ENCODE measurements at places on chromosomes 13 and 19. TPM values are rescaled to one million over a fixed set of nuclear protein-coding genes. Genes with fewer than 3 reads are reported as not detected.
A peak's percentile ranks its signal among the peaks of the same experiment; 100 is the strongest.

The FAM216B gene
- total RNA-seq = not detected

DNA sequence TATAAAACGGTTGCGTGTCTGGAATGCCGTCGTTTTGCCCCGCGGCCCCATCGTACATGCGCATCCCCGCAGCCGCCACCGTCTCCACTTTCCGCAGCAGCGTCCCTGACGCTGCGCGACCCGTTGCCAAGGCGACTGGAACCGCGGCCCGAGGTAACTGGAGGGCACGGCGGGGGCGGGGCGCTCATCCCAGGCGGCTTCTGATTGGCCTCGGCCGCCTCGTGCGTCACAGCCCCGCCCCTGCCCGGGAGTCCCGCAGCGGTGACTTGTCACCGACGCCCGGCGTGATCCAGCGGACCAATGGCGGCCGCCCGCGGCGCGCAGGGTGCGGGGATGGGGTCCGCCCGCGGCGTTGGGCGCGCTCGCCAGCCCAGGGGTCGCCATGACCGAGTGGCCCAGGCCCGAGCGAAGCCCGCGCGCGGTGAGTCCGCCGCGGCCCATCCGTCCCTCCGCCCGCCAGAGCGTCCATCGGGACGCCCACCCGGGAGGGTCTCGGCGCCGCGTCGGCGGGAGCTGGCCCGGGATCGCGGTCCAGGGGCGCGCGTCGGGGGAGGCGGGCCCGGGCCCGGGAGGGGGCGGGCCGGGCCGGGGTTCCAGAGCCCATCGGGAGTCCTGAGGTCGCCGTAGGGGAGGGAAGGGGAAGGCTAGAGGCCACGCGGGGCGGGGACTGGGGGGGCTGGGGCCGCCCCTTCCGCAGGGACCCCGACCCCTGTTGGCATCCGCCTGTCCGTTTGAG is at the start of gene ZSCAN1:
Gene ZSCAN1 (plus strand): TSS at position 285 of the 736 bp plus-strand sequence. CDS start 3,812 bp downstream, outside the sequence.
- DNase-seq = peak; percentile 15
- H3K27ac ChIP-seq = no peak within 1 kb of the TSS
- no peaks in the 10 kb centered on the region for H3K4me1 ChIP-seq
- H3K36me3 ChIP-seq = no peaks in the 10 kb centered on the region
- H3K27me3 ChIP-seq = no peaks in the 10 kb centered on the region

DNA sequence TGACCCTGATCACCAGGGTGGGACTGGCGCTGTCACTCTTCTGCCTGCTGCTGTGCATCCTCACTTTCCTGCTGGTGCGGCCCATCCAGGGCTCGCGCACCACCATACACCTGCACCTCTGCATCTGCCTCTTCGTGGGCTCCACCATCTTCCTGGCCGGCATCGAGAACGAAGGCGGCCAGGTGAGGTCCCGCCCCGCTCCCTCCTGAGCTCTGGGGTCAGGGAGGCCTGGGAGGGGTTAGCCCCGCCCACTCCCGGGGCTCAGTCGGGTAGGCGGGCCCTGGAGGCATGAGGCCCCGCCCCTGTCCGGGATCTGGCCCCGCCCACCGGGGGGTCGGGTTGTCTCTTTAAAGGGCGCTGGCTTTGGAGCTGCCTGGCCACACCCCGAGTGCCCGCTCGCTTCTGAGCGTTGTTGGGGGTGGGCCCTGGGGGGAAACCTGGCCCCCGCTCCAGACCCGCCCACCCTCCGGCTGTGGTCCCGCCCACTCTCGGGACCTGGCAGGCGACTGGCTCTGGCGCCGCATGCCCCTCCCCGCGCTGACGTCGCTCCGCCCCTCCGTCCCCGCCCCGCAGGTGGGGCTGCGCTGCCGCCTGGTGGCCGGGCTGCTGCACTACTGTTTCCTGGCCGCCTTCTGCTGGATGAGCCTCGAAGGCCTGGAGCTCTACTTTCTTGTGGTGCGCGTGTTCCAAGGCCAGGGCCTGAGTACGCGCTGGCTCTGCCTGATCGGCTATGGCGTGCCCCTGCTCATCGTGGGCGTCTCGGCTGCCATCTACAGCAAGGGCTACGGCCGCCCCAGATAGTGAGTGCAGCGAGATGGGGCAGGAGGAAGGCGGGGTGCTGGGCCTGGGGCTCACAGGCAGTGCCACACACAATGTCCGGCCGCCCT is 13.1 kb downstream of the DDX39A start:
- H3K4me1 ChIP-seq = no peaks in the 10 kb centered on the region
- peak; percentile 93 for DNase-seq
- no peak overlapping the region for H3K4me3 ChIP-seq
- peaks cover 19% of the 10 kb centered on the region for H3K36me3 ChIP-seq
- no peak overlapping the region for H3K27ac ChIP-seq

The OR4F17 gene
- not detected for total RNA-seq

The KLK7 gene
- not detected for total RNA-seq

The CGB1 gene
- not detected for total RNA-seq

The BLOC1S3 gene
- 17.4 TPM for total RNA-seq

DNA sequence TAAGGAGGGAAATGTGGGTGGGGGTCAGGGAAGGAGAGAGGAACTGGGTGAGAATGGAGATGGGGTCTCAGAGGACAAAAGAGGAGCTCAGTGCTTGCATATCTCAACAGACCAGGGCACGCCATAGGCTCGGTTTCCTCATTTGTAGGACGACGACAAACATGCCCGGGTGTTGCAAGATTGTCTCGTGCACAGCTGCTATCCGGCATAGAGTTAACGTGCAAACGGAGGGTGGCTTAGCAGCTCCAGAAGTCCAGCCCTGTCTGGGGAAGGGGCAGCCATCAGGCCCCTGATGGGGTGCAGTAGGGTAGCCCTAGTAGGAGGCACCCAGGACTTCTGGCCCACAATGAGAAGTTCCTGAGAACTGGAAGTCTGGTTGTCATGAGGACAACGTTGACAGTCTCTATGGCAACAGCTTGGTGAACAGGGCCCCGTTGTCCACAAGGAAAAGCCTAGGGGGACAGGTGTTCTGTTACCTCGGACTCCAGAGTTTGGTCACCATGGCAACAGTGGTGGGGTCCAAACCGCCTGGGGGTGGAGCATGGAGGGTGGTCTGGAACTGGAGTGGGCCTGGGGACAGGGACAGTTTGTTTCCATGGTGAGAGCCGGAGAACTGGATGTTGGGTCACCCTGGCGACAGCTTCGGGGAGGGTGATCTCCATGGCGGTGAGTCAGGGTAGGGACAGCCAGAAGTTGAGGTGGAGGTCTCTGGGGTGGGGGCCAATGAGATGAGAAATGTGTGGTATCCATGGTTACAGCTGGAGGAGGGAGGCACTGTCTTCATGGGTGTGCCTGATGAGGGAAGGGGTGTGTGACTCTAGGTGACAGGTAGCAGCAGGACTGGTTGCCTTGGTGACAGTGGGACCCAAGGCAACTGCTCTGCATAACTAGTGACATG is 16.8 kb downstream of the TM6SF2 start:
- DNase-seq = no peak
- no peaks in the 10 kb centered on the region for H3K4me1 ChIP-seq
- H3K27me3 ChIP-seq = peaks cover 11% of the 10 kb centered on the region
- H3K4me3 ChIP-seq = no peak overlapping the region
- H3K36me3 ChIP-seq = no peaks in the 10 kb centered on the region

- peaks cover 22% of the 10 kb centered on the region for H3K4me1 ChIP-seq
- H3K27ac ChIP-seq = peak overlapping the region; percentile 47
- no peaks in the 10 kb centered on the region for H3K36me3 ChIP-seq
- no peaks in the 10 kb centered on the region for H3K27me3 ChIP-seq
These were observed 1.3 kb upstream of the BSG start for GRCh38 chr19:570937-571565.

The TYROBP gene
- total RNA-seq = not detected

The KLK4 gene
- total RNA-seq = not detected

The ZNF729 gene
- total RNA-seq = not detected

- peaks cover 18% of the 10 kb centered on the region for H3K4me1 ChIP-seq
- no peak overlapping the region for H3K4me3 ChIP-seq
- H3K36me3 ChIP-seq = peaks cover 3% of the 10 kb centered on the region
- H3K27me3 ChIP-seq = no peaks in the 10 kb centered on the region
These were observed 2.5 kb downstream of the FTL start for GRCh38 chr19:48967346-48968178.

GRCh38 chr13:105960326-105960725 is 575.1 kb downstream of the EFNB2 start:
- H3K27me3 ChIP-seq = no peaks in the 10 kb centered on the region
- no peaks in the 10 kb centered on the region for H3K36me3 ChIP-seq
- H3K4me1 ChIP-seq = no peaks in the 10 kb centered on the region

DNA sequence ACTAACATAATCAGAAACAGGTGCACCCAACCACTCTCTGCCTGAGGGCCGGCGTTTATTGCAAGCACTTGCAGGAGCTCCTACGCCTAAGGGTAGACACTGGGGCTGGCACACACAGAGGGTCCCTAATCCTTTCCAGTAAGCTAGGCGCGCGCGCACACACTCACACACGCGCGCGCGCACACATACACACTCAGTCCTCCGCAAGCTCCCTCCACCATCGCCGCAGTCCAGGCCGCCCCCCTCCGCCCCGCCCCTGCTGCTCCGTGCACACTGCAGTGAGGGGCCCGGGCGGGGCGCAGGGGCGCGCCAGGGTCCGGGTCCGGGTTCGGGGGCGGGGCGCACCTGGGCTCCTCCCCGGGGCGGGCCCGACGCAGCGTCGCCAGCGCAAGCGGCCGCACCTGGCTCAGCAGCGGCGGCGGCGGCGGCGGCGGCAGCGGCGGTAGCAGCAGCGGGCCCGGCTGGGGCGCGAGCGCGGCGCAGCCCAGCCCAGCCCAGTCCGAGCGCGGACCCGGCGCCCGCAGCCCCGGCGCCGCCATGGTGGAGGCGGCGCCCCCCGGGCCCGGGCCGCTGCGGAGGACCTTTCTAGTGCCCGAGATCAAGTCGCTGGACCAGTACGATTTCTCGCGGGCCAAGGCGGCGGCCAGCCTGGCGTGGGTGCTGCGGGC is at the start of gene CAMSAP3:
Gene CAMSAP3 (plus strand): TSS at position 398 of the 668 bp plus-strand sequence. CDS start 140 bp downstream, at position 538.
- H3K4me3 ChIP-seq = peak within 1 kb of the TSS; percentile 31
- H3K27me3 ChIP-seq = peaks cover 25% of the 10 kb centered on the region
- H3K27ac ChIP-seq = no peak within 1 kb of the TSS

DNA sequence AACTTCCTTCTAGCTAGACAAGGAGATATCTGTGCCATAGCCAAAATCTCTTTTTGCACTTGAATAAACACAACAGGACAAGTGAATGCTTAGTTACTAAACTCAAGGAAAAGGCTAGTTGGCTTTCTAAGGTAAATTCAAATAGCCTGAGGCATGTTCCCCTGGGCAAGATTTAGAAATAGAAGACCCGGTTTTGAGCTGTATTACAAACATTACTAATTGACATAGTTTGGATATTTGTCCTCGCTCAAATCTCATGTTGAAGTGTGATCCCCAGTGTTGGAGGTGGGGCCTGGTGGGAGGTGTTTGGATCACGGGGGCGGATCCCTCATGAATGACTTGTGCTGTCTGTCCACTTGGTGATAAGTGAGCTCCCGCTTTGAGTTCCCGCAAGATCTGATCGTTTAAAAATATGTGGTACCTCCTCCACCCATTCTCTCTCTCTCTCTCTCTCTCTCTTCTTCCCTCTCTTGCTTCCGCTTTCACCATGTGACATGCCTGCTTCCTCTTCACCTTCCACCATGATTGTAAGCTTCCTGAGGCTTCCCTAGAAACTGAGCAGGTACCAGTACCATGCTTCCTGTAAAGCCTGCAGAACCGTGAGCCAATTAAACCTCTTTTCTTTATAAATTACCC is 3.9 kb upstream of the KBTBD6 start:
- no peak for DNase-seq
- H3K4me1 ChIP-seq = peaks cover 8% of the 10 kb centered on the region
- no peaks in the 10 kb centered on the region for H3K27me3 ChIP-seq

DNA sequence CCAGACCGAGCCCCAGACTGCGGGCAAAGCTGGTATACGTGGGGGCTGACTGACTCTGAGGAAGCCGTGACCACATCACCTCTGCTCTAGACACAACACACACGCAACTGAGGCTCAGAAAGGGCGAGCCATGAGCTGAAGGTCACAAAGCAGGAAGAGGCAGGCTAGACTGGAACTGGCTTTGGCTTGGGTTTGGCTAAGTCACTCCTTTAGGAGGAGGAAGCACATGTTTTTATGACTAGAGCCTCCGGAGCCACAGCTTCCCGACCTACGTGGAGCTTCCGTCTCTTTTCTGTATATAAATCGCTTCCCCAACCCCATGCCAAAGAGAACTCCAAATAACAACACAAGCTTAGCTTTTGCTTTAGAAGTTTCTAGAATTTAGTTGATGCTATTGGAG is 48.0 kb downstream of the RFX2 start:
- no peaks in the 10 kb centered on the region for H3K27me3 ChIP-seq
- peak overlapping the region; percentile 7 for H3K4me3 ChIP-seq
- DNase-seq = peak; percentile 99
- peaks cover 77% of the 10 kb centered on the region for H3K4me1 ChIP-seq
- H3K27ac ChIP-seq = peak overlapping the region; percentile 100

The THSD8 gene
- 13.2 TPM for total RNA-seq

DNA sequence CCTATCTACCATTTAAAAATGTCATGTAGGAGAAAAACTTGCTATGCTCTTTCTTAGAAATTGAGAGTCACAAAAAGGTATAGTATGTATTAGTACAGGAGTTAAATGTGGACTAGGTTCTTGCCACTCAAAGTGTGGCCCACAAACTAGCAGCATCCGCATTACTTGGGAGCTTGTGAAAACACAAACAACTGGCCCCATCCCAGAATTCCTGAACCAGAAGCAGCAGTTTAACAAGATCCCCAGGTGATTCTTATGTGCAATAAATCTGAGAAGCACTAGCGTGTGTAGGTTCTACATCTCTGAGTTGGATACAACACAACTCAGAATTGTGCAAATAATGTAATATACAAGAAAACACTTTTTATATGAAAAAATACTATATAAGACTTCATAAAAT is 325.9 kb downstream of the DCT start:
- DNase-seq = no peak
- H3K27ac ChIP-seq = no peak overlapping the region
- no peaks in the 10 kb centered on the region for H3K4me1 ChIP-seq
- no peaks in the 10 kb centered on the region for H3K27me3 ChIP-seq
- H3K36me3 ChIP-seq = no peaks in the 10 kb centered on the region
- no peak overlapping the region for H3K4me3 ChIP-seq

GRCh38 chr13:65727070-65727469 is 1503.1 kb downstream of the PCDH9 start:
- DNase-seq = no peak
- H3K4me3 ChIP-seq = no peak overlapping the region
- H3K4me1 ChIP-seq = no peaks in the 10 kb centered on the region

DNA sequence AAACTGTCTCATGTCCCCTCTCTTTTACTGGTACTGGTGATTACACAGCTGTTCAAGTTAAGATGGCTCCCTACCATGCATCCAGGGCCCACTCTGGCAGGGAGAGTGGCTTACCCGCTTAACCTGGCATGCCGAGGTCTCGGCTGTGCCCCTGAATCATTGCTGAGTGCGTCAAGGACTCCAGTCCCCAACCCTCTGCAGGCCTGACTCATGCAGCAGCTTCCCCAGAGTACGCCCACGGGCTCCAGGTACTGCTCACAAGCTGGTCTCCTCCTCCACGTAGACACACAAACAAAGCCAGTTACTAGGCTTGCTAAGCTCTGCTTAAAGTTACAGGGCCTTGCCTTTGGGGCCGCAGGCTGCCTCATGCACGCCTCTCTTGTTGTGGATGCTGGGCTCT is 447.4 kb downstream of the COG6 start:
- no peaks in the 10 kb centered on the region for H3K4me1 ChIP-seq
- no peak overlapping the region for H3K27ac ChIP-seq
- no peak for DNase-seq
- H3K36me3 ChIP-seq = no peaks in the 10 kb centered on the region

GRCh38 chr13:94712287-94712811 is at the start of gene SOX21:
Gene SOX21 (minus strand): TSS chr13:94712545. CDS start chr13:94712049, 496 bp downstream.
- DNase-seq = peak; percentile 23
- peaks cover 63% of the 10 kb centered on the region for H3K27me3 ChIP-seq
- H3K4me1 ChIP-seq = peaks cover 12% of the 10 kb centered on the region

The RNF17 gene
- total RNA-seq = not detected

Measured in endothelial cell of umbilical vein (primary cell).